ENCODE measurements at places on chromosomes 3 and 15. TPM values are rescaled to one million over a fixed set of nuclear protein-coding genes. Genes with fewer than 3 reads are reported as not detected.

DNA sequence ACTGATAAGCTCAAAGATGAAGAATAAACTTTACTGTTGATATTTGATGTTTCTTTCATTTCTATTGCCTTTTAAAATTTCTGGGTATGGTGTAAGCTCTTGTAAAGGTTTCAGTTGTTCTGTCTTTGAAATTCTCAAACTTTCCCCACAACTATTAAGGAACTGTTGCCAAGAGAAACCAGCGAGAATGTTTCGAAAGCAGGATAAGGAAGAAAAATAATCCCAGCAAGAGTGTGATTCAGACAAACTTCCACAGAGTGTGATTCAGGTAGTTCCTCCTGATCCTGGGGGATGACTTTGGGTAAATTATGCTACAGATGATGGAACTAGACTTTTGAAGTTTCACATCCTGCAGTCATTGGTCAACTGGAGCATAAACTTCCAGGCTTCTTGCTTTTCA lies 632.0 kb downstream of the NSUN3 start:
- no peak for DNase-seq

- no peak for DNase-seq
Measured at GRCh38 chr3:98215051-98215450, 48.6 kb downstream of the OR5H15 start.

GRCh38 chr3:160006282-160007163 lies 17.9 kb downstream of the IL12A start:
- DNase-seq, result no peak

- no peak for DNase-seq
Measured at GRCh38 chr15:101054116-101054515, 135.0 kb downstream of the LRRK1 start.

- DNase-seq, result no peak
Measured at GRCh38 chr3:85560088-85560785, 601.4 kb downstream of the CADM2 start.

- no peak for DNase-seq
Measured at GRCh38 chr3:100970477-100970990, 22.7 kb downstream of the ABI3BP start.

- DNase-seq, result no peak
Measured at GRCh38 chr15:63715818-63716217, 117.9 kb downstream of the HERC1 start.

DNA sequence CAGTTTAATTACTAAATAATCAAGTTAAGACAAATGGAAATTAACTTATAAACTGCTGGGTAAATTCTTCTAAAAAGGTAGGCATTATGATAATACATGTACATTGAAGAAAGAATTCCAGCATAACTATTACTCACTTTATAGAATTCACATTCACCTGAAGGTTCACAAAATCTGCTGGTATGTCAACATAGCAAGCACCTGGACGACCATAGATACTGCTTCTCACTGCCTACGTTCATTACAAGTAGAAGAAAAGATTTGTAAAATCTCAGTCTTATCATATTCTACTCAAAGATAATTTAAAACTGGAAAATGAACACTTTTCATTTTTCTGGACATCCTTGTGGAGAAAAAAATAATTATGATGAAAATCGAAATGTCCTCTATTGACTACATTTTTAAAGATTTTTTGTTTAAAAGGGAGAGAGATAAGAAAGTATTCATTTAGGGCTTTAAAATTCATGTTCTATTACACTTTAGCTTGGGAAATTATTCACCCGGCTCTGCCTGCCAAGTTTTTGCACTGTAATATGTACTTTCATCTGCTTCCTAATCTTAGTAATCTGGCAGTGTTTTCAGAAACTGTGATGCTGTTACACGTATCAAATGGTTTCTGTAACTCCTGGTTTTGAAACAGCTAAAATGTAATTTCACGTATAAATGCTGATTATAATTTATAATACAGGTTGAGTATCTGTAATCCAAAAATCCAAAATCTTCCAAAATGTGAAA lies 16.1 kb downstream of the HACL1 start:
- no peak for DNase-seq

DNA sequence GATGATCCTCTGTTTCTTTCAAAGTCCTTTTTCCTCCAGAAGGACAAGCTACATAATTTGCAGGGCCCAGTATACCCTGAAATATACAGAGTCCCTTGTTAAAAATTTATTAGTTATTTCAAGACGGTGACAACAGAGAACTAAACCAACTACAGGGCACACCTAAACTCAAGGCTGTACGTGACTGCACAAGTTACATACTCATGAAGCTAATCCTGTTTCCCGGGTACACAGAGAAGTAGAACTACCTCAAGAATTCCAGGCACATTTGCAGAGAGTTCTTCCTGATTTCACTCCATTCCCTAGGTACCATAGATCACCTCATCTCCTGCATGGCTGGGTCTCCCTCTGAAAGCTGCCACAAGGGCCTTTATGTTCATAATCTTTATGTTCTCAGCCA lies 279.4 kb upstream of the ARL6 start:
- DNase-seq, result no peak

DNA sequence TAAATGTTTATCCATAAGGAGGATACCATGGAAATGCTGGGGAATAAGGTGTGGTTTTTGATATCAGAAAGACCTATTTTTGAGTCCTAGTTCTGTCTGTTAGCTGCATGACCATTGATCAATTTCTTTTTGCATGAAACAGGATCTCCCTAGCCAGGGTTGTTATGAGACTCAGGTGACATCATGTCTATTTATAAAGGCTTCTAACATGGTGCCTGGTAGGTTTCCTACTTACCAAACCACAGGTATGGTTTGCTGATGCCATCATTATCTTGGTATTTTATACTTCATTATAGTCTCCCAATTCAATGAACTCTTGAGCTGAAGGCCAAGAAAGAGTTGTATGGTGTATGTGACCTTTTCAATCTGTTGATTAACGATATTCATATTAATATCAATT lies 144.0 kb downstream of the CLSTN2 start:
- DNase-seq, result no peak

GRCh38 chr3:98709441-98709840 lies 53.7 kb upstream of the ST3GAL6 start:
- no peak for DNase-seq

DNA sequence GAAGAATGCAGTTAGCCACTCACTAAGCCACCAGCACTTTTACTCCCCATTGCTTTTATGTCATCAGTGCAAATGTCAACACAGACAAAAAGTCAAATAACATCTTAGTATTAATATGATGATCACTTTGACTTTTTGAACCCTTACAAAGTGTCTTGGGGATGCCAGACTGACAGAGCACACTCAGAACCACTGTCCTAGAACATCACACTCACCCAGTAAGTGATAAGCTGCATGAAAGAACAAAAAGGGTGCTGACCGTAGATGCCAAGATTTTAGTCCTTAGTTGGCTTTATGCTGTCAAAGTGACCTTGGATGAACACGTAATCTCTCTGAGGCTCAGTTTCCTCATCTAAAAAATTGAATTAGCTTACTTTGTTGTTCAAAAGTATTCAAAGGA lies 279.5 kb upstream of the TRIM42 start:
- DNase-seq, result no peak

GRCh38 chr15:40582726-40583246 lies 11.3 kb upstream of the KNL1 start:
- DNase-seq, result no peak

TGM4 gene
- 0.10 TPM for polyA plus RNA-seq

MME gene
- 433 TPM for polyA plus RNA-seq

EEF1AKMT4 gene
- 2.8 TPM for polyA plus RNA-seq

TRIM59 gene
- 18.0 TPM for polyA plus RNA-seq

SI gene
- not detected for polyA plus RNA-seq

SLC38A3 gene
- polyA plus RNA-seq, result 5.6 TPM

CORO2B gene
- 22.4 TPM for polyA plus RNA-seq

C3orf20 gene
- polyA plus RNA-seq, result 0.15 TPM

RYR3 gene
- polyA plus RNA-seq, result 4.0 TPM

CISH gene
- 26.8 TPM for polyA plus RNA-seq

Measured in left renal pelvis (tissue), 4 donors.